ENCODE measurements at places on chromosomes 5 and 9.

DNA sequence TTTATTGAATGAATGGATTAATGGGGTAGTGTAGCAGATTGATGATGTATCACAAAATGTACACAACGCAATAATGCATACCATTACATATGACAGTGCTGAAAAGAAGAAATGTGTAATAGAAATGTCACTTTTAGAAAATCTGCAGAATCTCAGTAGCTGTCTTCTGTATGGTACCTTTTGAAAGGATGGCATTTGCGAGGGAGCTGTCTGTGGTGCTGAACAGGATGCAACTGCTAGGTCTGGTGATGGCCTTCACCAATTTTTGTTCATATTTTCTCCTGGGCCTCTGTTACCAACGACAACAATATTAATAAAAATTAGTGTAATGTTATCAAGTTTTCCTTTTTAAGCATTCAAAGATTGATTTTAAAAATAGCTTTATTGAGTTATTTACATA lies 36.2 kb upstream of the OTULIN start:
- peak; percentile 82 for DNase-seq

GRCh38 chr9:110890416-110890815 lies 147.9 kb downstream of the LPAR1 start:
- DNase-seq: no peak

GRCh38 chr5:134114886-134115805 lies 665 bp downstream of the TCF7 start:
- DNase-seq: peak; percentile 73

- DNase-seq: no peak
These were observed 28.0 kb downstream of the ABO start for GRCh38 chr9:133246991-133247390.

GRCh38 chr9:120343416-120343815 lies 236.6 kb downstream of the CDK5RAP2 start:
- DNase-seq: no peak

DNA sequence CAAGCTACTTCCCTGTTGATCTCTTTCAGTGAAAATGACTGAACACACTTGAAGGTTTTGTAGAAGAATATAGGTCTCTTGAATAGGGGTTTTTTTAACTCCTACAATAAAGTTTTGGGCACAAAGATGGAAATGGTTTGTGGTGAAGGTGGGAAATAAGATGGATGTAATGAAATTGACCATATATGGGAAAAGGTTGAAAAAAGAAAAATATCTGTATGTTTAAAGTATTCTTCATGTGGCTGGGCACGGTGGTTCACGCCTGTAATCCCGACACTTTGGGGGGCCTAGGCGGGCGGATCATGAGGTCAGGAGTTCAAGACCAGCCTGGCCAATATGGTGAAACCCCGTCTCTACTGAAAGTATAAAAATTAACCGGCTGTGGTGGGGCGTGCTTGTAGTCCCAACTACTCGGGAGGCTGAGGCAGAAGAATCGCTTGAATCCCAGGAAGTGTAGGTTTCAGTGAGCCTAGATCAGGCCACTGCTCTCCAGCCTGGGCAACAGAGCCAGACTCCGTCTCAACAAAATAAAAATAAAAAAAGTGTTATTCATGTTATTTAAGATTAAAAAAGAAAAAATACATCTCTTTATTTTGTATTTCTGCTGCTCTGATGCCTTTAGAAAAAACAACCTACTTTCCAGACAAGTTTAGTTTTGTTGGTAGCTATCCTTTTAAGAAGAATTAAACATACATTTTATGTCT lies 2.2 kb downstream of the RBM27 start:
- DNase-seq: no peak

DNA sequence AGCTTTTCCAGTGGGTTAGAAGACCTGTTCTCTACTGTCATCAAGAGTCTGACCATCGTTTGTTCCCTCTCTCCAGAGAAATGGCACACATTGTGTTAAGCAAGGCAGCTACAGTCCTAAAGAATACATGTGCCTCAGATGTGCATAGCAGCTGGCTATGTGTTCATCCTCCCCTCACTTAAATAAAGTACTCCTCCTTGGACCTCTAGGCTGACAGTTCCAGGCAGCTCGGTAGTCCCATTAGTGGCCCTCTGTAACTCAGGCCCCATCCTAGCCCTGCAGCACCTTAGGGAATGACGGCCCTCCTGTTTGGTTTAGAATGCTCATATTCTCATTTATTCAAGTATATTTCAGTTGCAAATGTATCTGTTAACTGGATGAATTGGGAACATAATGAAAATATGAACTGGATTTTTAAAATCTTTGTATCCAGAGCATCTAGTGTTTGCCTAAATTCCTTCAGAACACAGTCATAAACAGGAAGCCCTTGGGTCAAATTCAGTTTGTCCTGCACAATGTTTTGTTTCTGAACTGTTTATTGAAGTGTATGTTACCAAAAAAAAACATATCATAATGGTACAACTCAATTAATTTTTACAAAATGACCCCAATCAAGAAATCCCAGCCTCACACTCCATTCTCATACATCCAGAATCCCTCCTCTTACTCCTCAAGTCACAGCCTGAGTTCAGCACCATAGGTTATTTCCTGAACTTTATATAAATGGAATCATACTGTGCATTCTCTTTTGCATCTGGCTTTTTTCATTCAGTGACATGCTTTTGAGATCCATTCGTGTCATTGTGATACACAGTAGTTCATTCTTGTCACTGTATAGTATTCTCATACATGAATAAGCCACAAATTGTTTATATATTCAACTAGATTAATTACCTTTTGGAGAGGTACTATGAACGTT lies 1.6 kb upstream of the ASPN start:
- no peak for DNase-seq

GRCh38 chr5:120415985-120416384 lies 48.1 kb upstream of the PRR16 start:
- no peak for DNase-seq

- DNase-seq: no peak
These were observed 5.6 kb downstream of the MAMDC2 start for GRCh38 chr9:70049236-70049635.

- no peak for DNase-seq
These were observed 65.2 kb downstream of the RETREG1 start for GRCh38 chr5:16551628-16552027.

GRCh38 chr5:134965271-134965825 lies 2.4 kb upstream of the CATSPER3 start:
- no peak for DNase-seq

DNA sequence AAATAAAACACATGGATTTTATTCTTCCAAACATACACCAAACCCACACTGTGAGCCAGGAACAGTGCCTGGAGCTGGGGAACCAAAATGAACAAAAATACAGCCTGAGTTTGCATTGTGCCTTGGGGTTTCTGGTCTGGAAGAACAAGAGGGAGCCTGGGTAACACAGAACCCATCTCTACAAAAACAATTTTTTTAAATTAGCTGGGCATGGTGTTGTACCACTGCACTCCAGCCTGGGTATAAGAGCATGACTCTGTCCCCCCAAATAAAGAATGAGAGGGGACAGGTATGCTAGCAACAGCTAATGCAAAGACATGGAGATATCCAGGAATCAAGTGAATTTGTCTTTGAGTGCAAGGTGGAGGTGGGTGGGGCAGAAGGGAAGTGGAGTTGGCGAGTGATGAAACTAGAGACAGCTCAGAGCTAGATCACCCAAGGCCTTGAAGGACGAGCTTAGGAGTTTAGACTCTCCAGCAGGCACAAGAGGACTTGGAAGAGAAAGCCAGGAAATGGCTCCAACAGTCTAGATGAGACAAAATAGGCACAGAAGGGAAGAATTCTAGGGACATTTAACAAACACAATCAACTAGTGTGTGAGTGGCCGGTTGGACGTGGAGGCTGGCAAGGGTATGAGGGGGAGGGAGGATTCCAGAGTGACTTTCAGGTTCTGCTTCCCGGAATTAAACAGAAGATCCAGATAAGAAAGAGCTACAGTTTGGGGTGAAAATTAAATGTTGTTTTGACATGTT lies 47.4 kb downstream of the FNBP1 start:
- peak; percentile 45 for DNase-seq

- DNase-seq: no peak
These were observed 191.0 kb downstream of the IRX2 start for GRCh38 chr5:2560435-2560834.

DNA sequence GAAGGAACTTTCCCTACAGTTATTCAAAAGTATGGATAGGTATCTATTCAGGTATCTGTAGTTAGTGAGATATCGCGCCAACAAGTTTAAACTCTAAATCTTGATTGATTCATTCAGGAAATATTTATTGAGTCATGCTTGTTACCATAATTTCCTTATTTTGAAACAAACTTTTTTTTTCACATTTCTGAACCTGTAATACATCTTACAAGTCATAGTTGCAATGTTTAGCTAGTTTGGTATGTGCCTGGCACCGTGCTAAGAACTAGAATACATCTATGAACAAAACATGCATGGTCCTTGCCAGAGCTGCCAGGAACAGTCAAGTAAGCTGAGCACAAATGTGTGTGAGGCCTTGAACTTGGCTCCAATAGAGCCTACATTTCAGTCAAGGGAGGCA lies 226.4 kb downstream of the PCSK5 start:
- no peak for DNase-seq

GRCh38 chr9:92626484-92626883 lies 43.4 kb downstream of the IPPK start:
- DNase-seq: no peak

GRCh38 chr5:163339148-163339547 lies 98.2 kb upstream of the CCNG1 start:
- DNase-seq: no peak

DNA sequence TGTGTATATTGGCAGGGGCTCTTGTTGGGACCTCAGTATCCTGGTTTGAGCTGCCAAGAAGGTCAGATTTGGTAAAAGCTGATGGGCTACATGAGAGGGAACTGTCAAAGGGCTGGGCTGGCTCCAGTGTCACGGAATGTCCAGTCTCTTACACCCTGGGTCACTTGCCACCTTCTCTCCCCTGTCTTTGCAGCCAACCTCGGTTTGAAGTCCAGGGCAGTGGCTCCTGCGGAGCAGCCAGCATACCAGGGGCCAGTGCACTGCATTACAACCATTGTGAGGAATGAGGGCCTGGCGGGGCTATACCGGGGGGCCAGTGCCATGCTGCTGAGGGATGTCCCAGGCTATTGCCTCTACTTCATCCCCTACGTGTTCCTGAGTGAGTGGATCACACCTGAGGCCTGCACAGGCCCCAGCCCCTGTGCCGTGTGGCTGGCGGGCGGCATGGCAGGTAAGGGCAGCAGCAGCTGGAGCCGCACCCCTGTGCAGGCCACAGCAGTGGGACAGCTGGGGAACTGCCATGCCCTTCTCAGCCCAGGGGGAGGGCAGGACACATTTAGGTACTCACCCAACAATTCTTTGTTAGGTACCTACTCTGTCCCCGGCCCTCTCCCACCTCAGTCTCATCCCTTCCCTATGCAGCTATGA lies 24.2 kb downstream of the IL9 start:
- no peak for DNase-seq

GRCh38 chr9:98916660-98917059 lies 27.0 kb upstream of the COL15A1 start:
- no peak for DNase-seq

DNA sequence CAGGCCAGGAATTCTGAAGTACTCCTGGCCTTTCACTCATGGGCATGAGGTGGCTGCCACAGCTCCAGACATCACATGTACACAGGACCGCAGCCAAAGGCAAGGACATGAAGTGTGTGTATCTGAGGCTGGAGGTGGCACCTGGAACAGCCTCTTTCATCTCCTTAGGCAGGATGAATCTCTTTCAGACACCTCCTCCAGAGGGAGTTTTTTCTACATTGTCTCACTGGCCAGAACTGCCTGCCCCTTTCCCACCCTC lies 142.8 kb downstream of the BARX1 start:
- DNase-seq: no peak

- DNase-seq: no peak
These were observed 36.0 kb upstream of the FUBP3 start for GRCh38 chr9:130543368-130543767.
